ENCODE measurements at places on chromosomes 5 and 9.

DNA sequence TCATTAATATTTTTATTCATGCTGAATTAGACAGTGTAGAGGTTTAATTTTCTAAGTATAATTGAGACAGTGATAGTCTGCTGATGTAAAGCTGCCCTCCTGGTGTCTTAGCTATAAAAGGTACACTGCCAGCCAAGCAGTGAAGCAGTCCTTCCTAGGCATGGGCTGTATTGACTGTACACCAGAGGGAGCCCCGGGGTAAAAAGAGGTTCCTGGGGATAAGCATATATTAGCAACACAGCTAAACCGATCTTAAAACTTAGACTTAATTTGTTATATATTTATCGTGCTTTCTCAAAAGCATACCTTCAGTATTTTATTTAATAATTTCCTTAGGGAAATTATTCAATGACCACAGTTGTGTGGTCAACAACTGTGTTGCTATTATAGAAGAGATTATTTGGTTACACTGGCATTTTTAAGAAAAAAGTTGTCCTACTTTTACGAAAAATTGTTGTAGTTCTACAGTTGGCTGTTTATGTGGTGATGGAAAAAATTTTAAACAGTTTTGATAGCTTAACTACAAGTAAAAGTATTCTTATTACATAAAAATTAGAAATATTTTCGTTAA lies 68.8 kb downstream of the ELL2 start:
- no peak for DNase-seq

GRCh38 chr5:87541033-87541432 lies 128.3 kb upstream of the CCNH start:
- peak; percentile 87 for DNase-seq

DNA sequence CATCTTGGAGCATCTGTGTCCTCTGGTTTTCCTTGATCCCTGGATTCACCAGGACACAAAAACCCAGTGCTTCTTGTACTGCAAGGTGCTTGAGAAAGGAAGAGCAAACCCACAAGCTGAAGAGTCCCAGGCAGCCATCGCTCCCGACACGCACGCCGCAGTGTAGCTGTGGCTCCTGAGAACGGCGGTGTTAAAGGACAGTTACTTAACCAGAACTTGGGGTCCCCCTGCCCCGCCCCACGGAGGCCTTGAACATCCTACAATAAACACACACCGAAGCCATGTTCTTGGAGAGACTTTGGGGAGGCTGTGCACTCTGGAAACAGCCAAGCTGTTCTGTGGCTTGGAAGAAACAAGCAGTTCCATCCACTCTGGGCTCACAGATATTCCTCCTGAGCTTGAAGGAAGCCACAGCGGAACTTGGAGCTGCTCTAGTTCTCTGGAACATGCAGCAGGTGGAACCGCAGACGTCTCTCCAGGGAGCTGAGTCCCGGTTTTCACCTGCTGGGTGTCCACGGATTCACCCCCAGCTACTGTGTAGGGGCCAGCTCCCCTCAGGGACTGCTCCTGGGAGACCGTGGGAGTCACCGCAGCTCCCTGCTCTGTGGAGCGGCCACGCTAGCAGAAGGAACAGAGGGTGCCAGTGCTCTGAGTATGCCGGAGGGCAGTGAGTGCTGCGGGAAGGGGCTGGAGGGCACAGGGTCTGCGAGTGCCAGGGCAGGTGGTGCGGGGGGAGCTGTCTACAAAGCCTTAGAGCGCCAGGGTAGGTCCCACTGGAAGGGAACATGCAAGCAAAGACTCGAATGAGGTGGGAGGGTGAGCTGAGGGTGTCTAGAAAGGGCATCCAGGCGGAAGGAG lies 107.3 kb downstream of the ADAMTS2 start:
- no peak for DNase-seq

DNA sequence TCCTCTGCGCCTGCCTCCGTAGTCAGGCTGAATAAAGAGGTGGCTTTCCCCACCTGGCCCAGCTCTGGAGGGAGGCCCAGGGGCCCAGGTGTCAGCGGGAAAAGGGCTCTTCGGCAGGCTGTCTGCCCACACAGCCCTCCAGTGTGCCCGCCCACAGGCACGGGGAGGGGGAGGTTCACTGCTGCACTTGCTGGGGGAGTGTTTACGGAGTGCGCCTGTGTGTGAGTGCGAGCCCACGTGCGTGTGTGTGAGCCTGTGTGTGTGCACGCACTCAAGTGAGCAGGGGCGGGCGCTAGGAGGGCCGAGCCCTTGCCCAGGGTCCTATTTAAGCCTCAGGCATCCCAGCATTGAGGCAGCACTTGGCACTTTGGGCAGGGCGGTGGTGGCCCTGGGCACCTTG lies 10.9 kb downstream of the DNLZ start:
- DNase-seq, result no peak

DNA sequence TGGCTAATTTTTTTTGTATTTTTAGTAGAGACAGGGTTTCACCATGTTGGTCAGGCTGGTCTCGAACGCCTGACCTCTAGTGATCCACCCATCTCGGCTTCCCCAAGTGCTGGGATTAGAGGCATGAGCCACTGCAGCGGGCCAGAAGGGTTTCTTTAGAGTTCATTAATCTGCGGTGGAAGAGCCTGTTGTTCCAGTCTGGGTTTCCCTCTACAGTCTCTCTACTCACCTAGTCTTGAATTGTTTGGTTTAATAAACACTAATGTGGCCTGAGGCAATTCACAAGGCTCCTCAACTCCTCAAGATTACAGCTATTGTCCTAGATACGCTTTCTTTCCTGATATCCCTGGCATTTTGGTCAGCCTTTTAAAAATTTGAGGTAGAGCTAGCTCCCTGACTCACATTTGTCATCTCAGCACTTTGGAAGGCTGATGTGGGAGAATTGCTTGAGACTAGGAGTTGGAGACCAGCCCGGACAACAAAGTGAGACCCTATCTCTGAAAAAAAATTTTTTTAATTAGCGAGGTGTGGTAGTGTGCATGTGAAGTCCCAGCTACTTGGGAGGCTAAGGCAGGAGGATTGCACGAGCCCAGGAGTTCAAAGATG lies 4.6 kb upstream of the SAR1B start:
- DNase-seq, result no peak

GRCh38 chr9:29290516-29290915 lies 1717.2 kb upstream of the C9orf72 start:
- DNase-seq, result no peak

DNA sequence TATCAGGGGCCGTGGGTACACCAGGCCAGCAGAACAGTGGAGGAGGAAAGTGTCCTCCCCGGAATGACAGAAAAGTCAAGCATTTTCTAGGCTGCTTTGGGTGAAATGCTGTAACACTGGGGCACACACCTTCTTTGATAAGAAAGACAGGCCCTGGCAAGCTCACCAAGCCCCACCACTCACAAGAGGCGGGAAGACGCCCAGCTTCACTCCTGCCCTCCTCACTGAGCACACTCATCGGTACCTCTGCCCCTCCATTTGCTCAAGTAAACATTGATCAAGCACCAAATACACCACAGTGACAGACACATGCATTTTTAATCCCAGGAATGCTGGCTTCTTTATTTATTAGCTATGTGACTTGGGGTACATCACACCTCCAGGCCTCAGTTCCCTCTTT lies 43.1 kb downstream of the B4GALT1 start:
- DNase-seq, result no peak

- DNase-seq, result no peak
These were observed 153.4 kb downstream of the SEC61B start for GRCh38 chr9:99375481-99375880.

DNA sequence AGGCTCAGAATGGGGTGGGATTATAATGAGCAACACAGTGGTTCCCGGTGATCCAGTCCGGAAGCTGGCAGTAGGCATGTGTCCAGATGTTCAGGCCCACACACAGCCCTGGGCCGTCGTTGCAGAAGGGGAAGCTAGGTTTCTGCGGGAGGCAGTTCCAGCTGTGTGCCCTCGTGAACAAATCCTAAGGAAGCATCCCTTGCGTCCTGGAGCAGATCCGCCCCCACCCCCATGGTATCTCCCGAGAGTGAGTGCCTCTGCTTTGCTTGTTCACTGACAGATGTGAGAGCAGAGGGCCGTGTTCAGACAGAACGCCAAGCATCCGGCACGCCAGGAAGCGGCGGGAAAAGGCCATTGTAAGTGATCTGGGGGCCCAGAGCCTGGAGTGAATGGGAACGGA lies 104.8 kb downstream of the PDE6A start:
- no peak for DNase-seq

- DNase-seq, result no peak
These were observed 21.7 kb downstream of the ABO start for GRCh38 chr9:133253268-133253667.

Measured in astrocyte (in vitro differentiated cells and primary cell).